ENCODE measurements at places on chromosomes 4 and X.
A peak's percentile ranks its signal among the peaks of the same experiment; 100 is the strongest.

DNA sequence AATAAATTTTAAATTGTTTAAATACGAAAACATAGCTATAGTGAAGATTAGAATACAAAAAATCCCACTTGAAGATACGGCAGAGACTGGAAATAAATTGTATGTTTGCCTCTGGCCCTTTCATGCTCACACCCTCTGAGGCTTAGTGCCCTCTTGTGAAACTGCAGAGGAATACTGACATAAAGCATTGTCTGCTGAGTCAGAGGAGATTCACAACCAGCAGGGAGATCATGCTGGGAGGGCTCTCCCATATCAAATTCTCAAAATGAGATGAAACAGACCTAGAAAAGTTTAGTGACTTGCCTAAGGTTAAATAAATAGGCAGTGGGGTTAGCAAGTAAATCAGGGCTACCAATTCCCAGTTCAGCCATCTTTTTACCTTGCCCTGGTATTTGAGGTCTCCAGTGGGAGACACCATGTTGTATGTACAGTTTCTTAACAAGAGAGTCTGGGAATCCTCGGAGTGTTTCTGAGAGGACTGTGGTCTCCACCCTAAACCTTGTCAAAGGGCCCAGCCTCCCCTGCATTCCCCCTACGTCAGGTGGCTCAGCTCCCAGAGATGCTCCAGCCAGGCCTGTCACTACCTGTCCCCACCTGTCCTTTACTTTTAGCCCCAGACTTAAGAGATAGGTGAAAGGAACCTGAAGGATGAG is 581.4 kb upstream of the DIPK2B start:
- DNase-seq, result peak; percentile 38

DNA sequence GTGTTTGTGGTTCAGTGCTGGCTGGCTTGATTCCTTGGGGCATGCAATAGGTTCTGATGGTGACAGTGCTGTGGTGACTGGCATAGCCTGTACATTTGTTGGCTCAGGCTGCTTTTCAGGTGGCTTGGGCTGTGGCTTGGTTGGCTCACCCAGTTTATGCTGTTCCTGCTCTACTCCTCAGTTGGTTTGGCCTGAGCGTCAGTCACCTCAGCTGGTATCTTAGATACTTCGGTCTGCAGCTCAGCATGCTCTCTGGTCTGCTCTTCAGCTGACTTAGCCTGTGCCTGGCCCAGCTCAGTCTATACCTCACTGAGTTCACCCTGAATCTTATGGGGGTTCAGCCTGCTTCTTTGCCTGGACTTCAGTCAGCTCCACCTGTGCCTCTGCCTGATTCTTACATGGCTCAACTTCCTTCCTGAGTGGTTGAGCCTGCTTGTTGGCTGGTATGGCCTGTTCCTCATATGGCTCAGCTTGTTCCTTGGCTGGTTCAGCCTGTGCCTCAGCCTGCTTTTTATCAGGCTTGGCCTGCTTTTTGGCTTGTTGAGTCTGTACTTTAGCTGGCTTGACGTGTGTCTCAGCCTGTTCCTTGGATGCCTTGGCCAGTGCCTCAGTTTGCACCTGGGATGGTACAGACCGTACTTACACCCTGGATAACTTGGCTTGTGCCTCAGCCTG is 170.6 kb downstream of the MSN start:
- DNase-seq, result no peak

- no peak for DNase-seq
Observed at GRCh38 chr4:82903737-82904136, 3.2 kb downstream of the THAP9 start.

DNA sequence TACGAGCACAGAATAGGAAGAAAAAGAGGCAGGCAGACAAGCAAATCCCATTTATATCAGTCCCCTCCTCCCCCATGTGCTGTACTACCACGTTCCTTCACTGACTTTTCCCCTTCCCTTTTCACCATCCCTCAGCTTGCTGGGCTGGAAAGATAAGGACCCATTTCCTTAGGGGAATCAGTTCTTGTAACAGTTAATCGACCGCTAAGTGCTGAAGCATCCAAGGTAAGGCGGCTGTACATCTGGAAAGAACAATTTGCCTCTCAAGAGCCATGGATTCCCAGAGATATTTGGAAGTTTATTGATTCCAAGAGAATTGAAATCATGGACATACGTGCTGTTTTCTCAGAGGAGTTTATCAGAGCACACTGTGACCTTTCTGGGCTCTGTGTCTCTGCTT is 1688.0 kb downstream of the STIM2 start:
- no peak for DNase-seq

GRCh38 chrX:21865436-21865835 is 9.6 kb downstream of the YY2 start:
- no peak for DNase-seq

DNA sequence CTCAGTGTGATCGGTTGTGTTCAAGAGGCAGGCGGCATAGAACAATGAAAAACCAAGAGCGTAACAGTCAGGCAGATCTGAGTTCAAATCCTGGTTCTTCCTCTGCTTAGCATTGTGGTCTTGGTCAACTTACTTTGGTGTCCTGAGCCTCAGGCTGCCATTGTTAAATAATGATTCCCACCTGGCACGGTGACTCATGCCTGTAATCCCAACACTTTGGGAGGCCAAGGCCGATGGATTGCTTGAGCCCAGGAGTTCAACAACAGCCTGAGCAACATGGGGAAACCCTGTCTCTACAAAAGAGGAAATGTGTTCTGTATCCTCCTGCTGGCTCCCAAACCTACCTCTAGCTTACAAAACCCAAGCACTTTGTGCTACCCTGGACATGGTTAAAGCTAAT is 129.0 kb upstream of the STX18 start:
- DNase-seq, result no peak

GRCh38 chrX:84737471-84737871 is 235.2 kb upstream of the HDX start:
- no peak for DNase-seq

Measured in CD4-positive, alpha-beta T cell treated with Interleukin-2 at 100 ng/mL for 4 hours (primary cell).